Nephron progenitor cell (in vitro differentiated cells): ENCODE measurements at places on chromosomes 4 and X.

DNA sequence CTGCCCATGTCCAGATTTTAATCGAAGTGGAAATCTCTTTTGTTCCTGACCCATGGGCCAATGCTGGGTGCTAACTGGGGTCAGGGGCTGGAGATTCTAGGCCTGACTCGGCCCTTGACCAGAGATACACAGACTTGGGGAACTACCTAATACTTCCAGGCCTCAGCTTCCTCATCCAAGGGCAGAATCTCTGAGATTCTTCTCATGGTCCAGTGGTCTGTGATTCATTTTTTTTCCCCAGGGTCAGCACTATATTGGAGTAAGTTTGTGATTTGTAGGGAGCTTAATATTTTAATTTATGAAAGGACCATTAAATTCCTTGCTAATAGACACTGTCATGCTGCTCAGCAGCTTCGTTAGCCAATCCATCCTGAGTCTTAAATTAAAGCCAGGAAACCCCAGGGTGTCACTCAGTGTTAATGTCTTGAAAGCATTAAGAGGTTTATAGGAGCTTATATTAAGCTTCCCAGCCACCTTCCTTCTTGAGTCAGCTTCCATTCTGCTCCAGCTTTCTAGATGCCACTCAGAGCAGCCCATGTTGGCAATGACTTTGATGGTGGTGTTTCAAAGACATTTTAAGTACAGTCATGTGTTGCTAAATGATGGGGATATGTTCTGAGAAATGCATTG lies 27.0 kb upstream of the PROM1 start:
- DNase-seq = no peak

DNA sequence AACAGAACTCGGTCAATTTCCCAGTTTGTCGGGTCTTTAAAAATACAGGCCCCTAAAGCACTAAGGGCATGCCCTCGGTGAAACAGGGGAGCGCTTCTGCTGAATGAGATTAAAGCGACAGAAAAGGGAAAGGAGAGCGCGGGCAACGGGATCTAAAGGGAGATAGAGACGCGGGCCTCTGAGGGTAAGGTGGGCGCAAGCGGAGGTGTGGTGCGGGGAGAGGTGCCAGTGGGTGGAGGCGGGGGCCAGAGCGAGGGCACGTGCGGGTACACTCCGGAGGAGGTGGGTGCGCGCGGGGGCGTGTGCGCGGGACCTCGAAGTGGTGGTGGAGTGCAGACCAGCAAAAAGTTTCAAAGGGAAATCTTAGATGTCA lies 787 bp upstream of the TET2 start:
- DNase-seq = no peak

- no peak for DNase-seq
Observed at GRCh38 chr4:7295197-7295910, 103.0 kb downstream of the SORCS2 start.

GRCh38 chr4:185921583-185922555 lies 109.9 kb upstream of the SORBS2 start:
- DNase-seq = no peak

DNA sequence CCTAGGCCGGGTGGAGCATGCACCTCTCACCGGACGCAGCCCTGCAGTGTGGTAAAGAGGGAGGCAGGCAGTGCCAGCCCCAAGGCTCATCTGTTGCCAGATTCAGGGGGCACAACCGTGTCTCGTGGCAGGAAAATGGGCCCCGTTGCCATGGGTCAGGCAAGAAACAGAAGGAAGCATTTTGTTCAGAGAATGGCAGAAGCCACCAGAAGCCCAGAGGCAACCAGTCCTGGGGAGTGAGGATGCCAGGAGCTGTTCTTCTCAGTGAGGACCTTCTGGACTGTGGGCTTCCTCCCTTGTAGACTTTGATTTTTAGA lies 12.5 kb upstream of the UVSSA start:
- no peak for DNase-seq

- DNase-seq = no peak
Observed at GRCh38 chr4:64341711-64342110, 67.5 kb downstream of the TECRL start.

- no peak for DNase-seq
Observed at GRCh38 chr4:2732526-2732925, 23.6 kb downstream of the TNIP2 start.

DNA sequence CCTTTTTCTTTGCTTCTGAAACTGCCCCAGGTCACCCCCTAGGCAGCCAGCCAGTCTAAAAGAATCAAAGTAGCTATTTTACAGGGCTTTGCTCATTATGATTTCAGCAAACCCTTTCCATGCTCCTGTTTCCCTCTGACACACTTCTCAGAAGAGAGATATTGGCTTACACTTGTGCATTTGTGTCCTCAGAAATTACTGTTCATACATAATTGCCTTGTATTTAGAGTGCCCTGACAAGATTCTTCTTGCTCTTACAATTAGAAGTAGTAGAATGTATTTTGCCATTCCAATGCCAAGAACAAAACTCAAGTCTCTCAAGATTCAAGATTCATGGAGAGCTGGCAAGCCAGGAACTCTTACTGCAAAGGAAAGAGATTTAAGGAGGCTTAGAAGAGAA lies 531.0 kb upstream of the ZFP42 start:
- DNase-seq = no peak

GRCh38 chrX:111348429-111348828 lies 63.6 kb downstream of the DCX start:
- no peak for DNase-seq

DNA sequence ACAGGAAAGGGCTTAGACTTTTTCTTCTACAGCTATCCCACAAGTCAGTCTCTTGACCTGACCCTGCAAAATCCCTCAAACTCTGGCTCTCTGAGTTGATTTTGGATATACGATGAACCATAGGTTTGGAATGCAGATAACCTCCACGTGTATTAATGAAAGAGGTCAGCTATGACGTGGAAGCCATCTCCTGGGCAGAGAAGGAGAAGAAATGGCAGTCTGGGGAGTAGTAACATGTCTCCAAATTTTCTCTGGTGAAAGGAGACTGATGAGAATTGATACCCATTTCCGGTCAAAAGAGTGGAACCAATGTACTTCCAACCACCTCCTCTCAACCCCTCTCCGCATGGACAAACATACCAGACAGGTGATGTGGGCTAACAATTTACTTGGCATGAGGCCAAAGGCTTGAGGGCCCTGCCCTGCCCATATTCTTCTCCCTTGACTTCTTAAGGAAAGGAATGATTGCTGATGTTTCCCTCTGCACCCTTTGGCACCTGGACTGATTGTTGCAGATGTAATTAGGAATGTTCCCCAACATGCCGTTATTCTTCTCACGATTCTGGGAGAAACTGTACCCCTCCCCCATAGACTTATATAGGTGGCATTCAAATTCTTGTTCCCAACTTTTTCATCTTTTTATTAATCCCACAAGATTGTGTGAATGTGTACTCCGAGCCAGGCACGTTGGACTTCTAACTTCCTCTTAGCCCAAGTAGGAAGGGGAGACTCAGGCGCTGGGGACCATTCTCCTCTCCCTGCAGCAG lies 580 bp upstream of the PLS3 start:
- DNase-seq = no peak

- no peak for DNase-seq
Observed at GRCh38 chr4:3235030-3235345, 14.0 kb upstream of the MSANTD1 start.

GRCh38 chr4:185920171-185920570 lies 108.2 kb upstream of the SORBS2 start:
- no peak for DNase-seq

- no peak for DNase-seq
Observed at GRCh38 chr4:41185614-41186592, 28.4 kb downstream of the APBB2 start.

DNA sequence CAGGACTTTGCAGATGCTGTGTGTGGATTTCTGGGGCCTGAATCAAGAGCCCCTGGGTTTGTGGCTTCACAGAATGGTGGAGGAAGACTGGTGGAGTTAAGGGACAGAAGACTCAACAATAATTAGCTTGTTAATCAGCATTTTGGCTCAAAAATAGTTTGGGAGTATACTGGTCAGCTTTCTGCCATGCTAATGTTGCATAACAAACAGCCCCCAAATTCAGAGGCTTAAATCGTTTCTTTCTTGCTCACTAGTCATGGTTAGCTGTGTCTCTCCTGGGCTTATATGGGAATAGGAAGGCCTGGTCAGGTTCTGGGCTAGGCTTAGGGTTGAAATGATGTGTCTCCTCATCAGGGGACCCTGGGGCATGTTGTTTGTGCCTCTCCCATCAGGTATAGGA lies 24.4 kb downstream of the TBL1X start:
- DNase-seq = no peak

GRCh38 chr4:168335621-168336020 lies 17.1 kb upstream of the DDX60 start:
- DNase-seq = no peak

- no peak for DNase-seq
Observed at GRCh38 chr4:82744284-82744968, 54.2 kb downstream of the SCD5 start.

- no peak for DNase-seq
Observed at GRCh38 chr4:142485452-142485851, 360.6 kb downstream of the INPP4B start.

- peak; percentile 3 for DNase-seq
Observed at GRCh38 chr4:67332627-67333026, 212.7 kb downstream of the CENPC start.

GRCh38 chr4:112808001-112808400 lies 171.1 kb downstream of the LARP7 start:
- DNase-seq = no peak

DNA sequence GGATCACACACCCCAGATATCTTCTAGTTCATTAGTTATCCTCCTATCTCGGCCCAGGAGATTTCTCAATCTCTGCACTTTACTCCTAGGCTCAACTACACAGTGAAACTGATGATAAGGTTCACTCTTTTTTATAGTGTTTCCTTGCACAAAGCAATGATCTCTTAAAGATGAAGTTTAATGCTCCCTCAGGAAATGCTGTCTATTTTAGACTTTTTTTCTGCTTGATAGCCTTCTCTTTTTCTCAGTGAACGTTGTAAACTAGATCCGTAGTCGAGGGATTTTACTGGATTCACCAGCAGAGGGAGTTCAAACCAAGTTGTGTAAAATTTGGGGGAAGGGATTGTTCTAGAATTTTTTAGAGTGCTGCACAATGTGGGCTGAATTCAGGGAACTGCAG lies 269.6 kb downstream of the GBA3 start:
- peak; percentile 5 for DNase-seq
